Activated CD8-positive, alpha-beta memory T cell treated with anti-CD3 and anti-CD28 coated beads, Interleukin-2, amount 10 ng/mL, durations not matched to agents 7 days and 5 days (primary cell): ENCODE measurements at places on chromosomes 1 and 21.

DNA sequence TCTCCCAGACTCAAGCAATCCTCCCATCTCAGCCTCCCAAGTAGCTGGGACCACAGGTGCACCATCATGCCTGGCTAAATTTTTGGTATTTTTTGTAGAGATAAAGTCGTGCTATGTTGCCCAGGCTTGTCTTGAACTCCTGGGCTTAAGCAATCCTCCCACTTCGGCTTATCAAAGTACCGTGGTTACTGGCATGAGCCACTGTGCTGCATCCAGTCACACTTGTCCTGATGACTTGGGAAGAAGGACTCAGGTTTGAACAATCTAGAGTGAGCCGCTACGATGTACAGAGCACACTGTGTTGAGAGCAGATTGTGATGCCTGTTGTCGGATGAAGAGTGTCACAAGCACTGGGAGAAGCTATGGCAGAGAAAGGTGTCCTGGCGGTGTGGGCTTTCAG is 27.2 kb downstream of the RNF187 start:
- peak; percentile 31 for DNase-seq

DNA sequence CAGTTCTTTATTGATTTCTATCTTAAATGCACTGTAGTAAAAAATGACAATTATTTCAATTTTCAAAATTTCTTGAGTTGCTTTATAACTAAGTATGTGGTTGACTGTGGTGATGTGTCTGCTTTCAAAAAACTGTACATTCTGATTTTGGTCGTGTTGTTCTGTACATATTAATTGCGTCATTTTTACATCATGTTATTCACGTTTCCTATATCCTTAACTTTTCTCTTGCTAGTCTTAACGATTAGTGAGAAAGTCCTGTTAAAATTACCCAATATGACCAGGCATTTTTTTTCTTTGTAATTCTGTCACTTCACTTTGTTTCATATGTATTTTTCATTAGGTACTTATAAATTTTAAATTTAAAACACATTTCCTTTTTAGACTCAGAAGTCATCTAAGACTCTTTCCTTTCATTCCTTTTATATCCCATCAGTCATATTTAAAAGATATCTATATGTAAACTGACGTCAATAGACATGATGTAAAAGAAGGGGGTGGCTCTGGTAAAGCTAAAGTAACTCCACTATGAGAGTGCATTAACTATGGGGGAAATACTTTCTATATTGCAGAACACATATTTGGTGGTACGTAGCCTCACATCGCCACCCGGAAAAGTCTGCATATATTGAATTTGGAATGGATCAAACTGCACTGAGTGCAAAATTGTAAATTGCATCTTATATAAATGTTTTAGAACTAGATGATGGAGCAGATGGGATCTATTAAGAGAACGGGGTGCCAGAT is 1.1 kb upstream of the COA6 start:
- DNase-seq: no peak

DNA sequence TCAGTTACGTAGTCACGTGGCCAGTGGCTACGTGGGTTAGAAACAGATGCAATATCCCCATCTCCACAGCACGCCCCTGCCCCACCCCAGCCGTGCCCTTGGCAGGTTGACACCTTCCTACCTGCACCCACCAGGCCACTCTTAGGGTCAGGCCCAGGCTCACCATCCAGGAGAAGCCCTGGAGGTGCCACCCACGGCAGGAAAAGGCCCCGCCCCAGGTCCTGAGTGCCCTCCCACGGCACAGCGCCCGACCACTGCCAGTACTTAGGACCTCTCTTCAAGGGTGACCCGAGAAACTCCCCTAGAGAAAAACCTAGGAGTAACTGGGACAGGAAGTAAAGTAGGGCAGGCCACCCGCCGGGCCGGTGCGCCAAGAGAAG is 1.5 kb downstream of the C1orf35 start:
- no peak for DNase-seq

- no peak for DNase-seq
Observed at GRCh38 chr1:104630567-104631149, 881.0 kb downstream of the AMY1C start.

DNA sequence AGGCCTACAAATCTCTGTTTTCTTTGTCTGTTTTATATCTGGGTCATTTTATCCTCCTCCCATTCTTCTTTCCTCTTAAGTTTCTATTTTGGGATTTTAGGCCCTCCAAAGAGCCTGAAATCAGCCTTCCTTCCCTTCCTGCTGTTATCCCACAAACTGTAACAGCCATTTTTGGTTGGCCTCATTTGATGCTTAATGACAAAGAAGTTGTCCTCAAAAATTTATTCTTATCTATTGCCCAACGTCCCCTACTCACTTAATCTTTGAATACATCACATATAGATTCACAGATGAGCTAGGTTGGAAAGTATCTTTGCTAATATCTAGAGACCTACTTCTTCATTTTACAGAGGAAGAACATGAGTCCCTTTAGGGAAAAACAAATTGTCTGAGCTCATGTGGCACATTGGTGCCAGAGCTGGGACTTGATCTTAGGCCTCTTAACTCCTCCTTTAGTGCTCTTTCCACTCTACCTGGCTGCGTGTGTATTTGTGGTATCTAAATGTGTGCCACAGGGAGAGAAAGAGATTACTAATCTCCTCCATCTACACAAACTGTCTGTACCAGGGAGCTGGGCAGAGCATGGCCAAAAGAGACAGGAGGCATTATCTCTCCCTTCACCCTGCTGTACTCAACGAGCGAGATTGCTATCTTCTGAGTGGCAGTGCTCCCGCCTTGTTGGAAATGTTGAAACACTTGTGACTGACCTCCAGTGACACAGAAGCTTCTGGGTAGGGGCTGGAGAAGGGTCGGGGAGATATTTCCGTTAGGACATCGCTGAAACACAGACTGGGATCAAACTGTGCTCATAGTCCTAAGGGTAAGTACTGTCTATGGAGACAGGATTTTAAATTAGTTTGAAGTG is 30.1 kb downstream of the RHEX start:
- DNase-seq: no peak
